Aorta (tissue), 5 donors: ENCODE measurements at places on chromosomes 4 and X. TPM values are rescaled to one million over a fixed set of nuclear protein-coding genes. Genes with fewer than 3 reads are reported as not detected.

- no peak overlapping the region for H3K27ac ChIP-seq
- no peaks in the 10 kb centered on the region for H3K4me1 ChIP-seq
- no peaks in the 10 kb centered on the region for H3K27me3 ChIP-seq
- H3K36me3 ChIP-seq: no peaks in the 10 kb centered on the region
- no peak overlapping the region for H3K4me3 ChIP-seq
These were observed 45.7 kb upstream of the NDST4 start for GRCh38 chr4:115159141-115159540.

GRCh38 chr4:155496294-155496626 is 119.5 kb upstream of the MAP9 start:
- H3K4me1 ChIP-seq: no peaks in the 10 kb centered on the region
- no peak overlapping the region for H3K27ac ChIP-seq
- DNase-seq: no peak

The TLL1 gene
- total RNA-seq: 20.6 TPM

The CLCN5 gene
- total RNA-seq: 4.8 TPM
